Left ventricle myocardium superior (tissue), 1 donor: ENCODE measurements at places on chromosomes 12 and 14.

- no peak for DNase-seq
These were observed 117.7 kb upstream of the RPL10L start for GRCh38 chr14:46769292-46769691.

GRCh38 chr14:65095633-65096205 lies 6.6 kb downstream of the MAX start:
- DNase-seq: peak; percentile 66

- DNase-seq: no peak
These were observed 8.1 kb upstream of the ADCY6 start for GRCh38 chr12:48796976-48797375.

GRCh38 chr12:120067084-120067869 lies 49.3 kb downstream of the RAB35 start:
- no peak for DNase-seq

DNA sequence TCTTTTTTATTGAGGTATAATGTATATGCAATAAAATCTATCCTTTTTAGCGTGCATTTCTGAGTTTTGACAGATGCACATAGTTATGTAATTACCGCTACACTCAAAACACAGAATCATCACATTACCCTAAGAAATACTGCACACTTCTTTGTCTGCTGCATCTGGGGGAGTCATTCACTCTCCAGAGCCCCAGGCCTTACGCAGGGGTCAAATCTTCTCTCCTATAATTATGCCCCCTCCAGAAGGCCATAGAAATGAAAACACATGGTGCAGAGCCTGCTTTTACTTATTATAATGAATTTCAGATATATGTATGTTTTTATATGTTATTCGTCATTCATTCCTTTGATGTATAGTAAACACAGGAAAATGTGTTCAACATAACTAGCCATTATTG lies 296.5 kb upstream of the TMEM132C start:
- DNase-seq: no peak

GRCh38 chr12:90653040-90653439 lies 301.9 kb downstream of the CCER1 start:
- no peak for DNase-seq

GRCh38 chr12:76864791-76865400 lies 13.9 kb downstream of the CSRP2 start:
- DNase-seq: no peak

DNA sequence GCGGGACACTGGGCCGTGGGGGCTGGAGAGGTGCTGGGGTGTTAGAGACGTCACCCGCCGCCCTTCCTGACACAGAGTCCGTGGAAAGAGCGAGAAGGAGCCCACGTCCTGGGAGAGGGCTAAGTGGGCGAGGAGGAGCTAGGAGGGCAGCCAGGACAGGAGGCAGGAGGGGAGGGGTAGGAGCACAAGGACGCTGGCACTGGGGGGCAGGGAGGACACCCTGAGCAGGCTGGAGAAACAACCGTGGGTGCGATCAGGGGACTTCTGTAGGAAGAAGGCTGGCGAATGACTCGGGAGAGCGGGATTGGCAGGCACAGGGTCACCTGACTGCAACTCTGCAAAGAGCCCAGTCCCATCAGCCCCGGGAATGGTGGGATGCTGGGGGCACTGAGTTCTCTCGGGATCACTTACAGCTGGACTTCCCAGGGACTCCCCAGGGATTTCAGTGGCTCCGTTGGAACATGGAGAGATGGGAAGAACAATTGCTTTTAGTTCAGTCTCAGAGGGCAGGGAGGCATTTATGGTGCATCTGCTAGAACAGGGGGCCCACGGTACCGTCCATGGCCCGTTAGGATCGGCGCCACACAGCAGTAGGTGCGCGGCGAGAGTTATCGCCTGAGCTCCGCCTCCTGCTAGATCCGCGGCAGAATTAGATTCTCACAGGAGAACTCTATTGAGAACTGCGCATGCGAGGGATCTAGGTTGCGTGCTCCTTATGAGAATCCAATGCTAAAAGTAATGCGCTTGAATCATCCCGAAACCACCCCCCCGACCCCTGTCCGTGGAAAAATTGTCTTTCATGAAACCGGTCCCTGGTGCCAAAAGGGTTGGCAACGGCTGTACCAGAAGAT lies 24.3 kb downstream of the UBR7 start:
- DNase-seq: no peak

DNA sequence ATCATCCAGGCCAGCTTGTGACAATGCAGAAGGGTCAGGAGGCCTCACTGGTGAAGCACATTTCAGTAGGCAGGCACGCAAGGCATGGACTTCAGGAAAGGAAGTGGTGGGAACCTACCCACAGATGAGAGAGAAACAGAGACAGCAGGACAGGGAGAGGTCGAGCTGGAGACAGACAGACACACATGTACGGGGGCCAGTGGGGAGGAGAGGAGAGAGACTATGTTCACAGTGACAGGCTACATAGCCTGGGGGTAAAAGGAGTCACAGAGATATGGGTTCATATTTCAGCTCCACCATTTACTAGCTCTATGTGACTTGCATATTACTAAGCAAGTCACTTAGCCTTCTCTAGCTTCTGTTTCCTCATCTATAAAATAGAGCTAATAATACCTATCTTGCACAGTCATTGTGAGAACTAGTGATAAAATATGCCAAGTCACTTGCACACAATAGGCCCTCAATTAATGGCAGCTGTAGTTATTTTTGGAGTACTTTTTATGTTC lies 91.1 kb upstream of the FUT8 start:
- no peak for DNase-seq

DNA sequence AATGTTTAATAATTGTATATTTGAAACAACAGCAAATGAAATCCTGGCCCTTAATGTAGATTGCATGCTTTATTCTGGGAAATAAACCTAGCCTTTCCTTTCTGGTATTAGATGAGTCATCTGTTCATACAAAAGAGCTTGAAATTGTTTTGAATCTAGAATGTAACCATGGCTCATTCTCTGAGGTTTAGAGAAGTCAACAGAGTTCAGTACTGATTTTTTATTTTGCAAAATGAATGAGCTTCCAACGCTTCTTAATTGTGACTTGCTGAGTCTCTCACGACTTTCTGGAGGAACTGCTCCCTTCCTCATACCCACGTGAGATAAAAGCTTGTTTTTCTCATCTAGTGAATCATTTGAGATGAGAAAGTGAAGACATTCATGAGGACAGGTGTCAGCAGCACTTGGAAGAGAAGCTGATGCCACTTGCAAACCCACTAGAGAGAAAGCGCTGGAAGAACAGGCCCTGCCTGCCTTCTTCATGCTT lies 509.6 kb downstream of the VRK1 start:
- DNase-seq: no peak

DNA sequence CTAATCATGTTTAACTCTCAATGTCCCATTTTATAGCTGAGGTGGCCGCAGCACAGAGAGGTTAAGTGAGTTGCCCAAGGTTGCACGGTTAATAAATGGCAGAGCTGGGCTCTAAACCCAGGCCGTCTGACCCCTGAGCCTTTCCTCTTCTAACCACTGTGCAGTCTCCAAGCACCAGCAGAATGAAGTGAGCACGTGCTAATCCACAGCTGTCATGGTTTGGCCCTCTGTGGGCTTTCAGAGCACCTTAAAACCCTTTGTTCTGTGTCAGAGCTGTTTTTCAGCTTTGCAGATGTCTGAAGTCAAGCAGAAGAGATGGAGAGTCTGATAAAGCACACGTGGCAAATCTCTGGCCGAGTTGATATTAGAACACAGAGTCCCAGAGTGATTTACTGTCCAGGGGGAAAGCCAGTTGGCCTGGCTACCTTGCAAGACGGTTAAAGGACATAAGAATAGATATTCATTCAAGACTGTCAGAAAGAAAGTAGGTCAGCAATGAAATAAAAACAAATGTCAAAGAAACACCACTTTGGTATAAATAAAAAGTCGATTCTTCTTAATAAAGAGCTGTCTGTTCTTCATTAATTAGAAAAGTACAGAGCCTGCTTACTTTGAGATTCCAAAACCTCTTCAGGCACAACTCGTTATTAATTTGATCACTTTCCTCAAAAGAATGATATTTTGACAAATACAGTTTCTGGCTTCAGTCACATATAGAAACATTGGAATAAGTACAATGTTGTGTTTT lies 107.3 kb downstream of the CRADD start:
- DNase-seq: peak; percentile 35

DNA sequence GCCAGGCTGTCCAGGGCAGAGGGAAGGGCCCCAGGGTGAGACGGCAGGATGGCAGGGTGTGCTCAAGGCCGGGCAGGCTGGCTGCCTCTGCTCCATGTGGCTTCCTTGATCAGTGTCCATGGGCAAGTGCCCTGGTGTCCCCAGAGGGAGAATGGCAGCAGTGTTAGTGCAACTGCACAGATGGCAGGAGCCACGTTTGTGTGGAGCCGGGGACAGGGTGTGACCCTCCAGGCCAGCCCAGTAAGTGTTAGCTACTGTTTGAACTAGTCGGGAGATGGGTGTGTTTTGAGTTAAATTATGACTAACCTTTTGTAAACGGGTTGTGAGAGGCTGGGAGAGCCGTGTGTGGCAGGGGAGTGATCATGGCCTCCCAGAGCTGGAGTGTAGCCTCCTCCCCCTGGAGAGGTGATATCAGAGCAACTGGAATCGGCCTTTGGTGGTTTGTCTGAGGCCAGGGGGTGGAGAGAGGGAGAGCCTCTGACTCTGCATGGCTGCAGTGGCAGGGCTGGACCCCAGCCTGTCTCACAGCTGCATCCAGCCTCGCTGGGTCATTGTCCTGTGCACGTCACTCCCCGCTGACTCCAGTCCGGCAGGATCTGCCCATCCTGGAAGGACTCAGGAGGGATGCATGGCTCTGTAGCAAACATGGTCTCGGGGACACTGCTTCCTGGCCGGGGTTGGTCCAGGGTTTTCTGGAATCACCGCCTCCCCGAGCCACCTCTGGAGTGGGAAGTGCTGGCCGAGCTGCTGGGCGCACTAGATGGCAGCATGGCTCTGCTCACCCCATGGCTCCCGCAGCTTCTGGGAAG lies 27.8 kb downstream of the AACS start:
- peak; percentile 71 for DNase-seq
